ENCODE measurements at places on chromosomes 4 and X.
A peak's percentile ranks its signal among the peaks of the same experiment; 100 is the strongest.

- no peaks in the 10 kb centered on the region for H3K36me3 ChIP-seq
- H3K27me3 ChIP-seq: no peaks in the 10 kb centered on the region
- H3K27ac ChIP-seq: peak overlapping the region; percentile 88
- H3K4me3 ChIP-seq: no peak overlapping the region
- no peak for DNase-seq
These were observed 53.9 kb downstream of the PROM1 start for GRCh38 chr4:16029886-16030285.

- peak overlapping the region; percentile 44 for H3K27ac ChIP-seq
- H3K36me3 ChIP-seq: peaks cover 75% of the 10 kb centered on the region
- H3K27me3 ChIP-seq: no peaks in the 10 kb centered on the region
- H3K4me1 ChIP-seq: peaks cover 72% of the 10 kb centered on the region
- peak; percentile 94 for DNase-seq
- H3K4me3 ChIP-seq: peak overlapping the region; percentile 19
These were observed 37.4 kb upstream of the SPON2 start for GRCh38 chr4:1209821-1210220.

DNA sequence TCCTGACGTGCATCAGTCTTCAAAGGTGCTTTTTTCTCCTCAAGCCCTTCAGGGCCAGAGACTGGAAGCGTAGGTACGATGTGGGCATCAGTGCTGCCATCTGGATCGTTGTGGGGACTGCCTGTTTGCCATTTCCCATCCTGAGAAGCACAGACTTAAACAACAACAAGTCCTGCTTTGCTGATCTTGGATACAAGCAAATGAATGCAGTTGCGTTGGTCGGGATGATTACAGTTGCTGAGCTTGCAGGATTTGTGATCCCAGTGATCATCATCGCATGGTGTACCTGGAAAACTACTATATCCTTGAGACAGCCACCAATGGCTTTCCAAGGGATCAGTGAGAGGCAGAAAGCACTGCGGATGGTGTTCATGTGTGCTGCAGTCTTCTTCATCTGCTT, 15.7 kb downstream of the P2RY10 start:
- H3K27ac ChIP-seq: no peak overlapping the region
- no peaks in the 10 kb centered on the region for H3K36me3 ChIP-seq
- H3K27me3 ChIP-seq: no peaks in the 10 kb centered on the region
- no peak for DNase-seq
- H3K4me3 ChIP-seq: no peak overlapping the region

DNA sequence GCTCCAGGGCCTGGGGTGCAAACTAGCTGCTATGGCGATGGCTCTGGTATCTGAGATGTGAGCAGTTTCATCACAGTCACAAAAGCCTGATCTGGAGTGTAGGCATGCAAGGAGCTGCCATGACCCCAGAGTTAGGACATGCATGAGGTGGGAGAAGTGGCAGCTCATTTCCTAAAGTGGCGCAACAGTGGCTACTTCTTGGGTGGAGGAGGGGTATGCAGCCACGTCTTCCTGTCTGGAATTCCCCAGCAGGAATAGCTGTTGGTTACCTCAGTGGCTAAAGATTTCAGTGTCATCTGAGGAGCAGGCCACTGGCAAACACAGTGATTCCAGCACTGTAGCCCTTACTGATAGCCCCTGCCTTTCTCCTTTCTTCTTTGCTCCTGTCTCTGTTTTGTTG, 1382.5 kb downstream of the C4orf33 start:
- no peak overlapping the region for H3K4me3 ChIP-seq
- H3K27ac ChIP-seq: no peak overlapping the region
- H3K4me1 ChIP-seq: no peaks in the 10 kb centered on the region
- no peaks in the 10 kb centered on the region for H3K36me3 ChIP-seq

- H3K4me3 ChIP-seq: no peak overlapping the region
- H3K36me3 ChIP-seq: no peaks in the 10 kb centered on the region
- no peak for DNase-seq
- peaks cover 28% of the 10 kb centered on the region for H3K27me3 ChIP-seq
- H3K27ac ChIP-seq: no peak overlapping the region
These were observed 53.7 kb upstream of the NKX1-1 start for GRCh38 chr4:1459722-1460511.

DNA sequence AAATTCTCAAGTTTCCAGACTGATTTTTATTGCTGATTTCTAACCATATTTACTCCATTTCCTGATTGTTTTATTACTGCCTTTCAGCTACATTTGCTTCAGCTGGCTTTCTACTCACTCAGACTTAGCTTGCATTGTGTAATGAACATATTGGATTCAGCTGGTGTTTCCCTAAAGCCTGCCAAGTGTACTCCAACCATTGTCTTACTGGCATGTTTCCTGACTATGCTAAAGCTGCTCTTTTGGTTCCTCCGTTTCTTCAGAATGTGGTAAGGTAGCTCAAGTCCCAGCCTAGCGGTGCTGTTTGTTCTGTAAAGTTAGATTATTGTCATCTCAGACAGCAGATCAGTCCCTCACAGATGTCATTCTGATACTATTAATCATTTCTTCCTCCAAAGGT, 53.1 kb upstream of the GLRA2 start:
- H3K4me3 ChIP-seq: no peak overlapping the region
- H3K36me3 ChIP-seq: no peaks in the 10 kb centered on the region

DNA sequence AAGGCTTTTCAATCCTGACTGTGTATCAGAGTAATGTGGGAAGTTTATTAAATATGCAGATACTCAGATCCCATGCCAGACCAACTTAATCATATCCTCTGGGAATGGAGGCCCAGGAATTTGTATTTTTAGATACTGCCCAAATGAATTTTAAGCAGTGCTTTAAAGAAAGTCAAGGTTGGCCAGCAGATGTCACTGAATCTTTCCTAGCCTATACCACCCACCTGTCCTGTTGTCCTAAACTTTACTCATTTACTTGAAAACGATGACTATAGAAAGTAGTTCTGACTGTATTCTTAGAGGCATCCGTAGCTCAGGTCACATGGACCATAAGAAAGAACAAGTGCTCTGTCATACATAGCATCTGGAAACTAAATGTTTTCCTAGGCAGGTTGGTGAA, 79.9 kb downstream of the AMOT start:
- no peak overlapping the region for H3K4me3 ChIP-seq
- no peaks in the 10 kb centered on the region for H3K27me3 ChIP-seq
- H3K27ac ChIP-seq: peak overlapping the region; percentile 60
- peaks cover 2% of the 10 kb centered on the region for H3K4me1 ChIP-seq
- no peaks in the 10 kb centered on the region for H3K36me3 ChIP-seq

DNA sequence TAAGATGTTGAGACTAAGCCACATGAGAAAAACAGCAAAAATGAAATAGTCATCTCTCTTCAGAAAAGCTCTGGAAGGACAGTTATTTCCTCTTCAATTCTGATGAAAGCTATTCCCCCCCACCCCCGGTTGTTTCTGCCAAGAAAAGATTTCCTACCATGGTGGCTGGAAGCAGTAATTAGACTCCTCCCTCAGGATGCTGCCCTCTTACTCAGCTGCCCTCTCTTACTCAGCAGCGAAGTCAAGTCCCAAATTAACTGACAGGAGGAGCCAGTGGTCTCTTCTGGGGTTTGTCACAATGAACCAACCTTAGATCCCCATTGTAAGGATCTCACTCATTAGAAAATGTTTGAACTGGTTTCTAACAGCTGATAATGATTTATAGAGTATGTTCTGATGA, 38.0 kb downstream of the GPM6B start:
- DNase-seq: no peak
- no peak overlapping the region for H3K27ac ChIP-seq
- H3K27me3 ChIP-seq: peaks cover 14% of the 10 kb centered on the region
- no peaks in the 10 kb centered on the region for H3K4me1 ChIP-seq
- peaks cover 30% of the 10 kb centered on the region for H3K36me3 ChIP-seq
- no peak overlapping the region for H3K4me3 ChIP-seq
